NCI-H2107 (cell line): ENCODE measurements at places on chromosomes 3 and 15.
A peak's percentile ranks its signal among the peaks of the same experiment; 100 is the strongest.

DNA sequence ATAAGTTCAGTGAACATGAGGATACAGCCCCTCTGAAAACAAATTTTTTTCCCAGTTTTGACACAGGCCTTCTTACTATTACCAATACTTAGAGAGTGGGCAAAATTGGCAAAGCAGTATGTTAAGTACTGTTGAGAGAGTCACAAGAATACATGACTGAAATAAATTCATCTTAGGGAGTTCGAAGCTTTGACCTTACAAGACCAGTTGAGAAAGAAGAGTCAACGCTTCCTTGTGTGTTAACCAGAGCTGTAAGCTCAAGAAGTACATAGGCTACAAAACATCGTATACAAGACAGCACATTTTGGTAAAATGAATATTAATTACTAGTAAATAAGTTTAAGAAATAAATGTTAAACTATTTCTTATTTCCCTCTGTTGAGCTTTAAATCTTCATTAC is 164.4 kb upstream of the RORA start:
- DNase-seq: no peak

DNA sequence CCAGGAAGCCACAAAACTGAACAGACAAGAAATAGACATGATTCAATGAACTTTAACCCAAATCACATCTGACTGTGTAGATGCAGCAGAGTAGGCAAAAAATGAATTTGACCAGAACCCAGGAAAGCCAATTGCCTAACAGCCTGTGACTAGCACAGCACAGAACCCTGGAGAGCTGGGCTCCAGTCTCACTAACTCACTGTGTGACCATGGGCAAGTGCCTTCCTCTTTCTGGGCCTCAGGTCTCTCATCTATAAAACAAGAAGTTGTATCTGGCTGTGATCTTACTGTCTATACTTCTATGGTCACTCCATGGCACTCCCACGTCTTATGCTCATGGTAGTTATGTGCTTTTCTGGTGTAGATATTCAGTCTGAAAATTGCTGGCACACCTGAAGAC is 48.1 kb upstream of the USP3 start:
- no peak for DNase-seq

DNA sequence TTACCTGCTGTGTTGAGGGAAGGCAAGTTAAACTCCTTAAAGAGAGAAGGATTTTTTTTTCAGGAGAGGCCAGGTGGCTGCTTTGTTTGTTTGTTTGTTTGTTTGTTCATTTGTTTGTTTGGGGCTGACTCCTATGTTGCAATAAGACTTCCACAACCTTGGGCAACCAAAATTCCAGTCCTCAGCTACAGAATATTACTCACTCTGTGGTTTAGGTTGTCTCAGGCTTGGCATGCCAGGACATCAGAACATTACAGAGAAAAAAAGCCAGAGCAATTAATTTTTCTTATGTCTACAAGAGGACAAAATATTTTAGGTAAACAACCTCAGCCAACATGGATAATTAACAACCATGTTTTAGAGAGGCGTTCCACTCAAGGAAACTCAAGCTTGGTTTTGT is 156.7 kb upstream of the ATP11B start:
- DNase-seq: no peak

GRCh38 chr3:153319705-153320554 is 157.9 kb downstream of the RAP2B start:
- no peak for DNase-seq

DNA sequence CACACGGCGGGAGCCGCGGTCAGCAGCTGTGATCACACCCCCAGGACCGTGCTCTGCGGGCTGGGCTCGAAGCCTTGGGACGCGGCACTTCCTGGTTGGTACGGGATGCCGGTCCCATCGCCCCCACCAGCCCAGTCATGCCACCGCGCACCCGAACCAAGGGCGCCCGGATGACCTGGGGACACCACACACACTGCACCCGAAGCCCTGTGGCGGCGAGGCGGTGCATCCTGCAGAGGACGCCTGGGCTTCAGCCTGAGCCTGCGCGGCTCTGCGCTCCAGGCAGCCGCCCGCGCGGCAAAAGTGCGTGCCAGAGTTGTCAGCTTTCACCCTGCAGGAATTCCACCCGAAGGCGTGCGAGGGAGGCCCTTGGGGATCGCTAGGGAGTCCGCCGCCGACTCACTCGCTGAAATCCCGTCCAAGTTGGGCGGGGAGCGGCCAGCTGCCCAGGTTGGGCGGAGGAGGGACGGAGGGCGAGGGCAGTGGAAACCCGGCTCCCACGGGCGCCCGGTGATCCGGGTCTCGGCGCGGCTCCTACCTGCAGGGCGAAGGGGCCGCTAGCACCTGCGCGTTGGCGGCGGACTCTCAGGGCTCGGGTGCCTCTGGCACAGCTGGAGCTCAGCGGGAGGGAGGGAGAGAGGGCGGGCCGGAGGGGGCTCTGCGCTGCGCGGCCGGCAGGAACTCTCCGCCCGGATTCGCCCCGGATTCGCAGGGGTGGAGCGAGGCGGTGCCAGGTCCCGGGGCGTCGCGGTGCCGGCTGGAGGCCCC is at the start of gene PLD1:
PLD1 (minus strand) TSS at position 623 of the 768 bp plus-strand sequence. CDS start 72,432 bp downstream, outside the sequence.
- peak; percentile 58 for DNase-seq

DNA sequence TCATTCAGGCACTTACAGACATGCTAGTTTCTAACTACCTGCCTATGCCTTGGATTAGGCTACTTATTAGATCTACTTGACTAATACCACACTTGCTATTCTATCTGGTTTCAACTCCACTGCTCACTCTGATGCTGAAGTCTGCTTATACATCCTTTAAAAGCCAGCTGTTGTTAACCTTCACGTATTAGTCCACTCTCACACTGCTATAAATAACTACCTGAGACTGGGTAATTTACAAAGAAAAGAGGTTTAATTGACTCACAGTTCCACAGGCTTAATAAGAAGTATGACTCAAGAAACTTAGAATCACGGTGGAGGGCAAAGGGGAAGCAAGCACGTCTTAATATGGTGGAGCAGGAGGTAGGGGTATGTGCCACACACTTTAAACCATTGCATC is 47.7 kb upstream of the ANKRD28 start:
- no peak for DNase-seq

- DNase-seq: no peak
Observed at GRCh38 chr3:30904996-30905395, 10.5 kb upstream of the GADL1 start.

DNA sequence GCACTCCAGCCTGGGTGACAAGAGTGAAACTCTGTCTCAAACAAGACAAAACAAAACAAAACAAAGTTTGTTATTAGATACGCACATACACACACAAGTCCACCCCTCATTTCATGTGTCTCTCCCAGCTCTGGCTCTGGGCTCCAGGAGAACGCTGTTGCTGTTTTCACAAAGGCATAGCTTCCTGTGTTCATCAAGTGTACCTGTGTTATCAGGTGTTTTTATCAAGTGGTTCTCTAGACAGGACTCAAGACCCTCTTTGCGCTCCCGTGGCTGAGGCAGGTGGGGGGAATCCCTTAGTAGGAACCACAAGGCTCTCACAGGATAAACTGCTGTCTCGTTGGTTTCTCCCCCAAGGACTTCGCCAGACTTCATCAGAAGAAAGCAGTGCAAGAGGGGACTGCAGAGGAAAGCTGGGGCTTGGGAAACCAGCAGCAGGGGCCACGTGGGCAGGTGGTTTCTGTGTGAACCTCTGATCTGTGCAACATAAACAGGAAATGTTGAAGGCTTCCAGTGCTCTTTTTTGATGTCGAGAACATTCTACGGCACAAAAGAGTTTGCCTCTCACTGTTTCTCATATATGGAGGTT is 6.9 kb upstream of the PPP1R2 start:
- no peak for DNase-seq

DNA sequence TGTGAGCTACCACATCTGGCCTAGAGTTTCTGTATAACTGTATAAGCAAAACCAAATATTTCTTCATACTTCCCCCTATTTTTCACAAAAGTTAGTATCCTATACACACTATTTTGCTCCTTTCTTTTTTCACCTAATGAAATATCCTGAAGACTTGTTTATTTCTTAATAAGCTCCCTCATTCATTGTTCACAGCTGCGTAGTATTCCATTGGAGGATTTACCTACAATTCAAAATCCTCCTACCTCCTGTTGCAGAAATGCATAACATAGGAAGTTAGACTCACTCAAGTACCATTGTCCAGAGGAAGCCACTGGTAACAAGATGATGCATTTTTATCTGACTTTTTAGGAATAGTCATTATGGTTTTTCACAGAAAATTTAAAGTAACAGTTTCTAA is 29.6 kb upstream of the TBC1D21 start:
- DNase-seq: no peak

DNA sequence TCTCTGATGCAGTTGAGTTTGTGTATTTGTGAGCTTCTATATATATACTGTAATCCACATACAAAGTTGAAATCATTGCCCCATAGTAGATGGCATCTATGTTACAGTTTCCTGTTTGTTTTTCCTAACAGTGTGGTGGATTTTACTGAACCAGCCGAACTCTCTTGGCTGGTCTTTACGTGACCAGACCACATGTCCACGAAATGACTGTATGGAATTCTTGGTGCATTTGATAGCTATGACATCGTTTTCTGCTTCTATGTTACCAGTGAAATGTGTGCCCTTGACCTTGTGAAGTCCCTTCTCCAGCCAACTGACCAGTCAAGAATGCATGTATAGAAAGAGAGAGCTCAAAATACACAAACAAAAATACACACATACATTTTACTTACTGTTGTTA is 1.8 kb downstream of the KCNMB2 start:
- DNase-seq: no peak

- DNase-seq: no peak
Observed at GRCh38 chr3:132325103-132325606, 7.9 kb downstream of the ACP3 start.

GRCh38 chr3:130473416-130473815 is 43.6 kb upstream of the COL6A6 start:
- DNase-seq: no peak

- no peak for DNase-seq
Observed at GRCh38 chr3:131957980-131958379, 76.8 kb downstream of the CPNE4 start.

GRCh38 chr15:88246666-88247446 is 9.7 kb downstream of the NTRK3 start:
- no peak for DNase-seq

DNA sequence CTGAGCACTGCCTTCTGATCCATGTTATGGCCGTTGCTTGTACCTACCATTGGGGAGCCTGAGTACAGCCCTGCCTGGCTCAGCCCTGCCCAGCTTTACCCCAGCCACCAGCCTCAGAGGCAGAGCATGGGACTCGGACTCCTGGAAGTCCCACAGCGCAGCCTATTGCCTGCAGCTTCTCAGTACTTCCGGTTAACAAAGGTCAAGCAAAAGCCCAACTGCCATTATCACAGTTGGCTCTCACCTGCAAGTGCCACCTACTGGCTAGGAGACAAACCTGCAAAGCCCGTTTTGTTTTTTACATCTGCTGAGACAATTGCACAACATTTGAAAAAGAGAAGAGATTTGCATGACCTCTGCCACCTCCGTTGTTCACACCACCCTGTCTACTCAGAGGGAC is 1081.7 kb downstream of the NAALADL2 start:
- peak; percentile 2 for DNase-seq

DNA sequence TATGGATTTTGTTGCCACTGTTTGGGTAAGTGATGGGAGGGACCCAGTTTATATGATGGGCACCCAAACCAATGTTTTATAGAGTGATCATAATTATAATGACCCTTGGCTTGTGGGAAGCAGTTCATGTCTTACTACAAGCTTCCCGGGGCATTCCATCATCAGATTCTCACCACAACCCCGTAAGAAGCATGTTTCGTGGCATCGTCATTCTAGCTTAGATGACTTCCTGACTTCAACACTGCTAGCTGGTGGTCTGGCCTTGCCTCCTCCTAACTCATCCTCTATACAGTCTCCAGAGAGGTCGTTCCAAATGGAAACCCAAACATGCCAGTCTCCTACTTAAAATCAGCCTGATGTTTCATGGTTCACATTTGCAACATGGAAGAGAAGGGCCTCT is 226.9 kb downstream of the ADAMTS9 start:
- no peak for DNase-seq

DNA sequence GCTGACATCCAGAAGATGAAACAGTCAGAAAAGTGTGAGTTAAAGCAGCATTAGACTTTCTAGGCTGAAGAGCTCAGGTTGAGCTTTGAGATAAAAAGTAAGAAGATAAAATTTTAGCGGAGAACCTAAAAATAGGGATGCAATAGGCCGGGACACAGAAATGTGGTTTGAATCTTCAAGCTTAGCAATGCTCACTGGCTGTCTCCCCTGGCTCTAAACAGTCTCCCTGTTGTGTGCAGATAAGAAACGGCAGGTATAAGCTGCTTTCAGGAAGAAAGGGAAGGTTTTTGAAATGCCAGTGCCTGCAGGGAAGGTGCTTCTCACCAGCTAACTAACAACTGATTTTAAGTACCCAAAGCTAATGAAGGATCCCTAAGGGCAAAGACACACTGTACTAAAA is 718.7 kb upstream of the SGO1 start:
- DNase-seq: no peak

- DNase-seq: no peak
Observed at GRCh38 chr3:169914321-169914720, 2.9 kb downstream of the SAMD7 start.

DNA sequence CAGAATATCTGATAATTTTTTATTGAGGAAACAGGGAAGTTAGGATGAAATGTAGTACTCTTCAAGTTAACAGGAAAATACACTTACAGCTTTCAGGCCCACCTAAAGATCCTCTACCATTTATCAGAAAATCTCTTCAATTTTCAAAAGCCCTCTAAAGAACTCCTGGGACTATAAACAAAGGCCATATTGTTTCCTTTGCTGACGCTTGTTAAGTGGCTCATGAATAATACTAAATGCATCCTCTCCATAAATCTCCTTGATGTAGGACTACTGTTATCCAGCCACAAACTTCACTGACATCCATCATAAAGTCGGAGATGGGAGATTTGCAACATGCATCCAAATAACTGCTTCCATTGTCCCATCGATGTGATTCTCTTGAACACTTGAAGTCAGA is 326.5 kb downstream of the ZIC1 start:
- no peak for DNase-seq

DNA sequence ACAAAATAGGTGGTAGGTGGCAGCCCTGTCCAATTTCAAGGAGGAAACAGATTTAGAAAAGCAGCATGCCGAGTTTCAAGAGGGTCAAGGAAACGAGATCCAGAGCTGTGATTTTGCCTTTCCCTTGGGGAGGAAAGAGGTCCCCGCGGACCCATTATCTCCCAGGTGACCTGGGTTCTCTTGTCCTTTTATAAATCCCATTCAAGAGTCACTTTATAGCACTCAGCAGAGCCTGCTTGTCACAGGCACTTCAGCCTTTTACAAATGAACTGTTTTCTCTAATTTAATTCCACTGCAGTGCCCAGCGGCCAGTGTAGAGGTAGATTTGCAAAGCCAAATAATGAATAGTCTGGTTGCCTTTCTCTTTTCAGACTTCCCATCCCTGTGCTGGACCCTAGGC is 99.9 kb downstream of the CD47 start:
- no peak for DNase-seq

- DNase-seq: no peak
Observed at GRCh38 chr3:175851541-175851940, 992.4 kb downstream of the NAALADL2 start.

- DNase-seq: no peak
Observed at GRCh38 chr3:177441813-177442646, 244.7 kb upstream of the TBL1XR1 start.
